Activated naive CD4-positive, alpha-beta T cell treated with anti-CD3 and anti-CD28 coated beads for 36 hours (primary cell): ENCODE measurements at places on chromosomes 7 and 10. TPM values are rescaled to one million over a fixed set of nuclear protein-coding genes. Genes with fewer than 3 reads are reported as not detected.

The HTRA1 gene
- not detected for total RNA-seq

The GRID1 gene
- total RNA-seq, result not detected

The AGK gene
- 37.9 TPM for total RNA-seq

The PLAU gene
- 0.26 TPM for total RNA-seq

The MMD2 gene
- not detected for total RNA-seq

DNA sequence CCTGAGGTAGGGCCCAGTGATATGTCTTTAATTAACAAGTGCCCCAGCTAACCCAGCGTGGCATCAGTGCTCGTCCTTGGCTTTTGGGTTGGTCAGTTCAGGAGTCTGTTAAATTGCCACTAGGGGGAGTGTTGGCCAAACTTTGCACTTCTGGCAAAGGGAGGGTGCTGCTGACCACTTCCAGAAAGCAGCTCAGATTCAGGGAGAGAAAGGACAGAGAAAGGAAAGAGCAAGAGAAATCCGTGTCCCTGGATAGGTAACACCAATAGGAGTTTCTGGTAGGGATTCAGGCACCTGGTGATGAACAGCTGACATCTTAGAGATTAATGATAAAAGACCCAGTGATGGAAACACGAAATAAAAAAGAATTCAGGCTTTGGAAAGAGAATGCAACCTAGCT lies 243.1 kb upstream of the AOAH start:
- no peak for DNase-seq

- peak; percentile 62 for DNase-seq
Measured at GRCh38 chr7:3120513-3120912, 76.8 kb upstream of the CARD11 start.

GRCh38 chr7:18426564-18427226 lies 68.9 kb upstream of the HDAC9 start:
- DNase-seq, result no peak

The SDHAF3 gene
- total RNA-seq, result 36.3 TPM

GRCh38 chr7:51222916-51223315 lies 93.7 kb downstream of the COBL start:
- DNase-seq, result no peak

The OPN1SW gene
- total RNA-seq, result not detected

GRCh38 chr10:132981173-132981555 lies 38.8 kb upstream of the CFAP46 start:
- DNase-seq, result no peak
